ENCODE measurements at places on chromosomes 5 and 9. TPM values are rescaled to one million over a fixed set of nuclear protein-coding genes. Genes with fewer than 3 reads are reported as not detected.

Gene LIX1
- polyA plus RNA-seq, result 3.7 TPM

Gene MAP1B
- 31.0 TPM for polyA plus RNA-seq

- no peaks in the 10 kb centered on the region for H3K27me3 ChIP-seq
- no peaks in the 10 kb centered on the region for H3K4me1 ChIP-seq
- H3K36me3 ChIP-seq, result no peaks in the 10 kb centered on the region
Observed at GRCh38 chr5:16417398-16418074, 48.1 kb downstream of the ZNF622 start.

GRCh38 chr5:13533833-13534232, 410.7 kb downstream of the DNAH5 start:
- H3K36me3 ChIP-seq, result no peaks in the 10 kb centered on the region
- H3K27me3 ChIP-seq, result no peaks in the 10 kb centered on the region
- no peaks in the 10 kb centered on the region for H3K4me1 ChIP-seq
- no peak for DNase-seq
- no peak overlapping the region for H3K27ac ChIP-seq
- H3K4me3 ChIP-seq, result no peak overlapping the region

DNA sequence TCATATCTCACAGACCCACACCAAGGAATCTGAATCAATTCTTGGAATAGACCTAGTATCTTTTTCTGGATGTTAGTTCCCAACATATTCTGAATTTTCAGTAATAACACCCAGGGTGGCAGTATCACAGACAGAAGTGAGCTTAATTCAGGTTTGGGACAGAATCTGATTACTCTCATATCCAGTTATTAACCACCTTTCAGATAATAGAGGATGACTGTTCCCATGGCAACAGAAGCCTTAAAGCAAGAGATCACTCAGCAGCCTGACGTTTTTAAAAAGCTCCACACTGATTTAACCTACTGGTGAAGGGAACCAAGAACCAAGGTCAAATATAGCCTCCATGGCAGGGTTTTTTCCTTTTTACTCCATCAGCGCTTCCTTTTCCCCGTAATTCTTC, 68.4 kb downstream of the ACTBL2 start:
- no peak overlapping the region for H3K4me3 ChIP-seq
- no peaks in the 10 kb centered on the region for H3K36me3 ChIP-seq
- DNase-seq, result no peak

DNA sequence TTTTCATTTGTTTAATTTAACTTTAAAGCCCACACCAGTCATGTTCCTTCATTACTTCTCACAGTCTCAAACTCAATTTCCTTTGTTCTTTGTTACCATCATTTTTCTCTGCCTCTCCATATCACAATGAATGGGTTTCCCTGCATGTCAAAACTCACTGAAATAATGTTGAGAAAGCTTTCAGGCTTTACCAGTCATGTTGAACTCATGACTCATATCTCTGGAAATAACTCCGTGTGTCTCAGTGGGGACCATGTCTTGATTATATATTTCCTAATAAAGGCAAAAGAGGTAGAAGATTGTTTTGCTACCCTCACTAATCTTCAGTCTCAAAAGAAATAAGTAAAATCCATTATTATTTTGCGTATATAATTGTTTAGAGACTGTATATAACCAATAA, 231.2 kb downstream of the CHSY3 start:
- H3K4me3 ChIP-seq, result no peak overlapping the region
- H3K4me1 ChIP-seq, result no peaks in the 10 kb centered on the region
- H3K27me3 ChIP-seq, result no peaks in the 10 kb centered on the region
- H3K36me3 ChIP-seq, result no peaks in the 10 kb centered on the region
- no peak overlapping the region for H3K27ac ChIP-seq
- no peak for DNase-seq

DNA sequence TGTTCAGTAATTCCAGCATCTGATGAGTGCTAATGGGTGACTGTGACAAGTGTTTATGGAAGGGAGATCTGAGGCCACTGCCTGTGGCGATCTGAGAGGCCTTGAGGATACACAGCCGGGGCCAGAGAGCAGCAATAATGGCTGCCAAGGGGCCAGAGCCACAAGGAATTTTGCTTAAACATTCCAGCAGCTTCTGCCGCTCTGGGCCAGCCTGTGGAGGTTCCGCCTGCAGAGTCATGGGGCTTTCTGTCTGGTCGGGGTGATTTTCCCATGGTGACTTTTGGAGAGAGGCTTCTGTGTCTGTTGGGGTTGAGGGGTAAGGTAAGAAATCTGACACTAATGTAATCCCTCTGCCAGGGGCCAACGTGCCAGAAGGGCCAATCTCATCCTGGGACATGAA, 353.5 kb downstream of the ADAMTS6 start:
- H3K4me3 ChIP-seq, result no peak overlapping the region
- no peak for DNase-seq
- no peaks in the 10 kb centered on the region for H3K4me1 ChIP-seq
- H3K27ac ChIP-seq, result peak overlapping the region; percentile 29
- no peaks in the 10 kb centered on the region for H3K36me3 ChIP-seq
- no peaks in the 10 kb centered on the region for H3K27me3 ChIP-seq

DNA sequence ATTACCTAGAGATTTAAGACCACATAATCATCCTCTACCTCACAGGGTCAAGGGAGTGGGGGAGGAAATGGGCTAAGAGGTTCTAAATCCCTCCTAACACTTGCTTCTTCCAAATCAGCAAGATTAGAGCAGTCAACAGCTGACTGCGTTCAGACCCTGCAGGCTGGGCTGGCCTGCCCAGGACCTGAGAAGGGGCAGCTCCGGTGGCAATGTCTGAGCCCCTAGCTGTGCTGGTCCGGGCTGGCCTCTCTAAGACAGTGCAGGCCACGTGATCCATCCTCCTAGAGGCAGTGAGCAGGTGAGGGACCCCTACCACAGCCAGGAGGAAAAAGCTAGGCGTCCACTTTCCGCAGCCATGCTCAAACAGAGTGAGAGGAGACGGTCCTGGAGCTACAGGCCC, at the start of gene KCNV2:
KCNV2 (plus strand) TSS at position 126 of the 400 bp plus-strand sequence; CDS start at position 356, 230 bp downstream.
- no peak within 1 kb of the TSS for H3K27ac ChIP-seq
- DNase-seq, result no peak
- H3K4me1 ChIP-seq, result no peaks in the 10 kb centered on the region
- H3K36me3 ChIP-seq, result no peaks in the 10 kb centered on the region

GRCh38 chr9:138103111-138103848, 225.7 kb downstream of the CACNA1B start:
- no peak for DNase-seq
- no peaks in the 10 kb centered on the region for H3K4me1 ChIP-seq
- H3K27ac ChIP-seq, result no peak overlapping the region
- H3K27me3 ChIP-seq, result no peaks in the 10 kb centered on the region
- H3K4me3 ChIP-seq, result no peak overlapping the region
- H3K36me3 ChIP-seq, result no peaks in the 10 kb centered on the region

GRCh38 chr5:89934069-89934468, 475.5 kb downstream of the CETN3 start:
- H3K27me3 ChIP-seq, result no peaks in the 10 kb centered on the region
- no peaks in the 10 kb centered on the region for H3K36me3 ChIP-seq
- no peak for DNase-seq
- H3K4me3 ChIP-seq, result no peak overlapping the region
- H3K27ac ChIP-seq, result no peak overlapping the region
- H3K4me1 ChIP-seq, result no peaks in the 10 kb centered on the region

DNA sequence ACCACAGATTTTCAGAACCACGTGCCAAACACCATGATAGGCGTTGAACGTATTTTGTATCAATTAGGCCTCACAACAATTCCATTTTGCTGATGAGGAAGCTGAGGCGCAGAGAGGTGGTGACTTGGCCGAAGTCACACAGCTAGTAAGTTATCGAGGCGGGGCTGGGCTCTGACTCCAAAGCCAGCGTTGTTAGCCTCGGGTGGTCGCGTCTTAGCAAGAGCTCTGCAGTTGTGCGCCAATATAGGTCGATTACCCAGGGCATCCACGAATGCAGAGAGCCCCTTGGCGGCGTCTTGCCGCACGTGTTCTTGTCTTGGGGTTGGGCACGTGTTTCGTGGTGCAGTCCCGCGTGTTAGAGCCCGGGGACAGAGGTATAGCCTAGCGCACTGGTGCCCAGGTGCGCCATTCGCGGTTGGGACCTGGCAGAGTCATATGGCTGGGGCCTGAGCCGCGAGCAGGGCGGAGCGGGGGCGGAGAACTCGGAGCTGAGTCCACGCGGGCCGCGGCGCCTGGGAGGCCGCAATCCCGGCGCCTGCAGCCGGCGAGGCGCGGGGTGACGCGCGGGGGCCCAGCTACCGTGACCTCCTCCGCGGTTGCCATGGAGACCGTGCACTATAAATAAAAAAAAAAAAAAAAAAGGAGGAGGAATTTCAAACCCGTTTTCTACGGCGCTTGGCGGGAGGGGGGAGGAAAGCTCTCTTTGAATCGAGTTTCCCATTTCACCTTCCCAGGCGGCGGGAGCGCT, 62.3 kb downstream of the CXXC5 start:
- no peaks in the 10 kb centered on the region for H3K36me3 ChIP-seq
- H3K4me3 ChIP-seq, result peak overlapping the region; percentile 65
- DNase-seq, result peak; percentile 70
- peak overlapping the region; percentile 78 for H3K27ac ChIP-seq
- peaks cover 14% of the 10 kb centered on the region for H3K27me3 ChIP-seq

DNA sequence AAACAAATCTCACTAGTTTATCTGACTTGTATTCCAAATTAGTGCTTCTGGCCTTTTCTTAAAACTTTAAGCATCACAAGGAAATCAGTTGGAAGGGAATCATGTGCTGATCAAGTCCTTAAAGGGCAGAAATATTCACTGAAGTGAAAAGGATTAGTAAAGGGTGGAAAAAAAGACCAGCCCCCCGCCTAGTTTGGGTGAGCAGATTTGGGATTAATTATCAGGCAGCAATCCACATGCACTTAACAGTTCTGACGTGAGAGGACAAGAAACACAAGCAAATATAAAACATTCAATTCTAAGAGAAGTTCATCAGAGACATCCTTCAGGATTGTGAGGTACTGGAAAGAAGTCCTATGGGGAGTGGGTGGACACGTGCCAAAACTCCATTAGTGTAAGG, at the start of gene TYRP1:
TYRP1 (plus strand) TSS at position 245 of the 400 bp plus-strand sequence. CDS start 612 bp downstream, outside the sequence.
- H3K36me3 ChIP-seq, result no peaks in the 10 kb centered on the region
- no peak within 1 kb of the TSS for H3K27ac ChIP-seq
- DNase-seq, result no peak
- H3K4me1 ChIP-seq, result no peaks in the 10 kb centered on the region
- H3K27me3 ChIP-seq, result no peaks in the 10 kb centered on the region
- no peak within 1 kb of the TSS for H3K4me3 ChIP-seq

DNA sequence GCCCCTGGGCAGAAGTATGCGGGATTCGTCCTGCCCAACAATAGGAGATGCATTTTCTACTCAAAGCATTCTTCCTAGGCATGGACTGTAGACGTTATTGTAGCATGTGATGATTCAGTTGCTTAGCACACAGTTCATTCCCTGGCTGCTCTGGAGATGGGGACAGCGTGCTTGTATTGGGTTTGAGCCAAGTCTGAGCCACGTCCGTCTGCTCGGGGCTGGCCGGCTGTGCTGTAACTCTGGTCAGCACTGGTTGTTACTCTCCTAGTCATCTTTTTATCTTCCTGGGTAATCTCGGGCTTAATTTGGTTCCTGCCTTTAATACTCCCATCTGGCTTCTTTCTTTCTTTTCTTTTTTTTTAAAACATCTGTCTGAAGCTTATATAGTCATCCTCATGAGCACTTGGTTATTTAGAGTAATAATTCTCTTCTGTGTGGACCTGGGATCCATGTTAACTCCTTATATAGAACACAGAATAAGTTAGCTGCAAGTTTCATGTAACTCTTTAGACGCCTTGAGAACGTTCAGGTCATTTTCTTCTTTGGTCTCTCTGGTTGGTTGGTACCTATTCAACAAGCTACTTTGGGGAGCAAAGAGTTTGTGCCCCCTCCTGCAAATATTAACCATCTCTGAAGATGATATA, 118.8 kb upstream of the RPS23 start:
- H3K27me3 ChIP-seq, result no peaks in the 10 kb centered on the region
- no peaks in the 10 kb centered on the region for H3K4me1 ChIP-seq
- DNase-seq, result peak; percentile 48
- no peaks in the 10 kb centered on the region for H3K36me3 ChIP-seq
- H3K27ac ChIP-seq, result no peak overlapping the region
- H3K4me3 ChIP-seq, result no peak overlapping the region

DNA sequence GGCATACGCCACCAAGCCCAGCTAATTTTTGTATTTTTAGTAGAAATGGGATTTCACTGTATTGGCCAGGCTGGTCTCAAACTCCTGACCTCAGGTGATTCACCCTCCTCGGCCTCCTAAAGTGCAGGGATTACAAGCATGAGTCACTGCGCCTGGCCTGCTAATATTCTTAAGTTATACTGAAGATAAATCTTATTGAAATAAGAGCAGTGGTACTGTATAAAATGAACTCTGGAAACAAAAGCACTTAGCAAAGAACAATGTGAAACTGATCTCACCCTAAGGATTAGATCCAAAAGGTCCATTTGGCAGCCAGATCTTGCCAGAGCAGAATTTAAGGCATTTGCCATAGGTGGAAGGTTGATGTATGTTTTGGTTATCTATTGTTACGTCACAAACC, 27.1 kb downstream of the CYSTM1 start:
- H3K27ac ChIP-seq, result no peak overlapping the region
- no peak for DNase-seq
- H3K4me3 ChIP-seq, result no peak overlapping the region
- peaks cover 3% of the 10 kb centered on the region for H3K36me3 ChIP-seq
- no peaks in the 10 kb centered on the region for H3K27me3 ChIP-seq

DNA sequence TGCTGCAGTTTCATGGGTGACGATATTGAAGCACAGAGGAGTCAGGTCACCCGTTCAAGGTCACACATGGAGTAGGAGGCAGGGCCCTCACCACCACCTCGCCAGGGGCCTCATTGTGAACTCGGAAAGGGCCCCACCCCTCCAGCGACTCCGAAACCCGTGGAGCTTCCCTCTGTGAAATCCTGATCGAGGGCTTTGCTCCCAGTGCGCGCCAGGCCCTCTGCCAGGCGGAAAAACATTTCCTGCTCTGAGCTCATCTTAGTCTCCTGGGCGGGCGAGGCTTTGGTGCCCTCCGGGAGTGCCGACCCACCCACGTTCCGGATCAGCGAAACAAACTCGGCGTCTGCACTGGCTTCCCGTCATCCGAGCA, 75.0 kb upstream of the FCN1 start:
- H3K4me3 ChIP-seq, result no peak overlapping the region
- no peaks in the 10 kb centered on the region for H3K36me3 ChIP-seq
- H3K27me3 ChIP-seq, result no peaks in the 10 kb centered on the region
- H3K4me1 ChIP-seq, result no peaks in the 10 kb centered on the region
- no peak for DNase-seq
- no peak overlapping the region for H3K27ac ChIP-seq

- H3K27me3 ChIP-seq, result no peaks in the 10 kb centered on the region
- DNase-seq, result no peak
- no peak overlapping the region for H3K27ac ChIP-seq
- no peaks in the 10 kb centered on the region for H3K36me3 ChIP-seq
- H3K4me3 ChIP-seq, result no peak overlapping the region
Observed at GRCh38 chr9:105147110-105147871, 97.2 kb upstream of the SLC44A1 start.
